ENCODE measurements at places on chromosomes 7 and 10.

DNA sequence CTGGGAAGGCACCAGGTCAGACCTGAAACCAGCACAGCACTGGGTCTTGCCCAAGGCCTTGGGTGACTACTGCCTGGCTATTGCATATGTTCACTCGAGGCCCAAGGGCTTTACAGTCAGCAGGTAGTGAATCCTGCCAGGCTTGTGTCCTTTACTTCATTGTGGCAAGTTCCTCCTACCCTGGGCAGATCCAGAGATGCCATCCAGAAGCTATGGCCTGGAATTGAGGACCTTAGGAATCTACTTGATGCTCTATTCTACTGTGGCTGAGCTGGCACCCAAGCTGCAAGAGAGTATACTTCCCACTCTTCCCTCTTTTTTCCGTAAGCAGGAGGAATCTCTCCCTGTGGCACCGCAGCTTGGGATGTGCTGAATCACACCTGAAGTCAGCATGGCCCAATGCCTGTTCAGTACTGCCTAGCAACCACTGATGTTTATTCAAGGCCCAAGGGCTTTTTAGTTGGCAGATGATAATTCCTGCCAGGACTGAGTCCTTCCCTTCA is 246.7 kb upstream of the CTBP2 start:
- peak; percentile 4 for DNase-seq

- DNase-seq: no peak
These were observed 24.6 kb upstream of the AKR1B10 start for GRCh38 chr7:134502463-134503371.

DNA sequence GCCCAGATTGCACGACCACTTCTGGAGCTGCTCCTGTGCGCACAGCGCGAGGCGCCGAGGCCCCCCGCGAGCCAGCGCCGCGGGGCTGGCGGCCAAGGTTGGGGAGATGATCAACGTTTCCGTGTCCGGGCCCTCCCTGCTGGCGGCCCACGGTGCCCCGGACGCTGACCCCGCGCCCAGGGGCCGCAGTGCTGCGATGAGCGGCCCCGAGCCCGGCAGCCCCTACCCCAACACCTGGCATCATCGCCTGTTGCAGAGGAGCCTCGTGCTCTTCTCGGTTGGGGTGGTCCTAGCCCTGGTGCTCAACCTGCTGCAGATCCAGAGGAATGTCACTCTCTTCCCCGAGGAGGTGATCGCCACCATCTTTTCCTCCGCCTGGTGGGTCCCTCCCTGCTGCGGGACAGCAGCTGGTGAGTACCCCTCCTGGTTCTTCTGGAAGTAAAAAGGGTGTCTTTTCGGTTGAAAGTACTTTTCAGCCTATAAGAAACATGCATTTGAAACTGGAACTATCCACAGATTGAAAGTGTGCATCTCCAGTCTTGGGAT is 683 bp downstream of the INSIG1 start:
- DNase-seq: no peak

DNA sequence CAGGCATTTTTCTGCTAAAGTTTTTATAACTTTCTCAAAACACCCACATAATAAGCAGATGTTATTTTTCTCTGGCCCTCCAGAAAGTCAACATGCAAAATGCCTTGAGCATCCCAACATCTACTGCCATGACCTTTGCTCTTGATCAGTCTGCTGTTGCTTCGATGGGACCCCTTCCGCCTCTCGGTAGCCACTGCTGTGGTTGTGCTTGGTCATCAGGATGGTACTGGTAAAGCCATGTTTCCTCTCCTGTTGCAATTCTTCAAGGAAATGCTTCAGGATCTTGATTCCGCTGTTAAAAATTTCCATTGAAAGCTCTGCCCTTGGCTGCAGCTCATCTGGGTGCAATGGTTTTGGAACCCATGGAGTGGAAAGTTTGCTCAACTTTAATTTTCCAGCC is 533.0 kb downstream of the DNAJB6 start:
- DNase-seq: no peak

DNA sequence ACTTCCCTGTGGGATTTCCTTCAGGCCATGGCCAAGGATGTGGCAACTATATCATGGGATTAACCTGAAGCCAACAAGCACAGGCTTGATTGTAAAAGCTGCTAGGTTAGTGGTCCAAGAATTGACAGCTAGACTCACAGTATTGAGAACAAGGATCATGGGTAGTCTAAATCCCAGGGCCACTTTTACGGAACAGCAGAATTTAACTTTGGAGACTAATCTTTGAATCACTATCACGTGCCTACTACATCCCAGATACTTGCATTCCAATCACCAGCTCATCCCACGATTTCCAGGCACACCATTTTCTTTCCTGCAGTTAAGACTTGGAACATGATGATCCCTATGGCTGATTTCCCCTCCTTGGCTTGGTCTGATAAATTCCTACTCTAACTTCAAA is 65.6 kb upstream of the ADO start:
- peak; percentile 27 for DNase-seq

DNA sequence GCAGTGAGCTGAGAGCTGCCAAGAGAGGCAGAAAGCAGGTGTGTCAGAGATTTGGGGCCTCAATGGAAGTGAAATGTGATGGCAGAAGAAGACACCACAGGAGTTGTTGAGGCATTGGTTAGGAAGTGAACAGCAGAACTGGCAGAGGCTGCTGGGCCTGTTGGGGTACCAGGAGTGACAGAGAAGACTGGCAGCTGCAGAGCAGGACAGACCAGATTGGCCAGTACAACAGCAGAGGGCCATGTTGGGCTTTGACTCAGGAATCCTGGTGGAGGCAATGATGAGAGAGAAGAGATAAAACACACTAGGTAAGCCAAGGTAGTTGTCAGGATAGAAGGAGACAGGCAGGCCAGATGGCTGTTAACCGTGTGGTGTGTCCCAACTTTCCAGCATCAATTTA is 19.9 kb upstream of the HERPUD2 start:
- no peak for DNase-seq

DNA sequence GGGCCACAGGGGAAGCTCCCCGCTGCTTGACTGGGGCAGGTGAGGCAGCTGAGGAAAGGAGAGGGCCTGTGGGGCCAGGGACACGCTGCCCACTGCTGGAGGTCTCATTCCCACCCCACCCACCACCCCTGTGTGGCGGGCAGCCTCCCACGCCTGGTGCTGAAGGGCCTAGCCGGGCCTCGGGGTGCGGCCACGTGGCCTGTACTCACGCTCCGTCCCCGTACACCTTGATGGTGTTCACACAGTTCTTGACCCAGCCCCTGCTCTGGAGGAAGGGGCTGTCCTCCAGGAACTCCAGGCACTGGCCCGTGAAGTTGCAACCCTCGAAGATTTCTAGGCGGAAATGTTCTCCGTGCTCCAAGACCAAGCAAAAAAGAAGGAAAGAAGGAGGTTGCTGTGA is 4.0 kb downstream of the CRYGN start:
- DNase-seq: no peak

DNA sequence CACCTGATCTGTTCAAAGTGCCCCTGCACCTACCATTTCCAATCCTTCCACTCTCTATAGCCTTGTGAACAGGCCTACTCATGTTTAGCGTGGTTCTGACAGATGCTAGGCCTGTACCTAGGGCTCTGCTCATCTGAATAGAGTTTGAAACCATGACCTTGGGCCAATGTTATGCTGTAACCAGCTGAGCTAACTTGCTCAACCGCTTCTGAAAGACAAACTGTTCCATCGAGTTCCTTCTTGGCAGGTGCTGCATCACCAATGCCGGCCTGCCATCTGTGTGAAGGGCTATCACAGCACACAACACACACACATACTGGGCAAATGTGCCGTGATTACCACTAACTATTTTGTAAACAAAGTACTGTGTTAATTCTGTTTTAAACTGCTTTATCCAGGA is 419.0 kb upstream of the GALNT17 start:
- no peak for DNase-seq

DNA sequence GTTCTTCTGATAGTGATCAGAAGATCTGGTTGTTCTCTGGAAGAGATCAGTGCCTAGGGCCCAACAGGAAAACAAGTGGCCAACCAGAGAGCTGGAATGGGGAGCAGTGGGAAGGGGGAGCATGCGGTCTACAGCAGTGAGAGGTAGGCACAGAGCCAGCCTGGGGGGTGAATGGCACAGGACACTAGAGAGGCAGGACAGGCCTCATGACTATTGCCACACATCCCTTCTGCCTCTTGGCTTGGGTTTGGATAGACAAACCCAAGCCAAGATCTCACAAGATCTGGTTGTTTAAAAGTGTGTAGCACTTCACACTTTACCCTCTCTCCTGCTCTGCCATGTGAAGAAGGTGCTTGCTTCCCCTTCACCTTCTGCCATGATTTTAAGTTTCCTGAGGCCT is 224.4 kb downstream of the ARHGAP12 start:
- no peak for DNase-seq

- DNase-seq: no peak
These were observed 1.9 kb downstream of the AGBL3 start for GRCh38 chr7:134988161-134988560.

DNA sequence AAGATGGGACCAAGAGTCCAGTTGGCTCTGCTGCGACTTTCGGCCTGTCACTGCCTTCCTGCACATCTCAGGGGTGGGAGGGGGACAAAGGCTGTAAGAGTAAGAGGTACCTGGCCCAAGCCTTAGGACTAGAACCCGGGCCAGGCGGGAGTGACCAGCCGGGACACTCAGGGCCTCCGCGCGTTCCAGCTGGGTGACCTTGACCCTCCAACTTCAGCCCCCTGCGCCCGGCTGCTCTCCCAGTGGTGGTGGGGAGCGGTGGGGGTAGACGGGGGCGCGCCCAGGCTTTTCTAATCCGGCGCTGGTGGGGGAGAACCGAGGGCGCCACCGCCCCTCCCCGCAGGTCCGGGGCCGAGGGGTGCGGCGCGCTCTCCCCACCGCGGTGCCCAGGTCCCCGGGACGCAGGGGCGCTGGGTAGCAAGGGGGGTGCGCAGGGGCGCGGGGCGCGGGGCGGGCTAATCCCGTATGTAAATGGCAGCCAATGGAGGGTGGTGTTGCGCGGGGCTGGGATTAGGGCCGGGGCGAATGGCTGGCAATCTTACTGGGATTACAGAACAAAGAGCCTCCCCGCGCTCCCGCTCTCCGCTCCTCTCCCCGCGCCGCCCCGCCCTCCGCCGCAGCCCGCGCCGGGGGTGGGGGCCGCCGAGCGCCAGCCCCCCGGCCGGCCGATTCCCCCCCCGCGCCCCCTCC is at the start of gene GTF2IRD1:
Gene GTF2IRD1, plus strand, starts transcription at position 585 of the 690 bp plus-strand sequence. CDS start 54,175 bp downstream, outside the sequence.
- DNase-seq: no peak

GRCh38 chr7:101795461-101795860 is 22.0 kb upstream of the CUX1 start:
- no peak for DNase-seq

DNA sequence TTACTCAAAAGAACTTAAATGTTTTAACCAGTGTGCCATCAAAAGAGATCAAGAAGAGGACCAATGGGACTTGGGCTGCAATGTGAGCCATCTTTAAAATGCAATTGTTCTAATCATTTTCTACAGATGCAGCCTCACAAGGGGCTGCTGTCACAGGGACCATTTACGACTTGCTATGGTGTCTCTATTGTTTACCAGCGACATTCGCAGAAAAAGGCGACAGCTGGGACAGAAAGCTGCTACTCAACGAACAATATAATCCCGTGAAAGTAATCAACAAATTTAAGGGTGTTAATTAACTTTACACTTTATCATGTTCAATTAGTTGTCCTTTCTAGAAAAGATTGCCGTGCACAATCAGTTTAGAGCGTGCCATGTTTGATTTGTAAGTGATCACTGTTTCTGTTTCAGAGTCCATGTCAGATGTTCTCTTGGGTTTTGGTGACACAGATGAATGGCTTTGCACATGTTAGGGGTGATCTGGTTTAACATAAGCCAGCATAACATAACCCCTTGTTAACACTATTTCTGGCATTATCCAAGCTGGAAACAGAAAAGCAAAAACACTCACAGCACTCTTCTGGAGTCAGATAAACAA is 110.8 kb downstream of the HIBADH start:
- no peak for DNase-seq

DNA sequence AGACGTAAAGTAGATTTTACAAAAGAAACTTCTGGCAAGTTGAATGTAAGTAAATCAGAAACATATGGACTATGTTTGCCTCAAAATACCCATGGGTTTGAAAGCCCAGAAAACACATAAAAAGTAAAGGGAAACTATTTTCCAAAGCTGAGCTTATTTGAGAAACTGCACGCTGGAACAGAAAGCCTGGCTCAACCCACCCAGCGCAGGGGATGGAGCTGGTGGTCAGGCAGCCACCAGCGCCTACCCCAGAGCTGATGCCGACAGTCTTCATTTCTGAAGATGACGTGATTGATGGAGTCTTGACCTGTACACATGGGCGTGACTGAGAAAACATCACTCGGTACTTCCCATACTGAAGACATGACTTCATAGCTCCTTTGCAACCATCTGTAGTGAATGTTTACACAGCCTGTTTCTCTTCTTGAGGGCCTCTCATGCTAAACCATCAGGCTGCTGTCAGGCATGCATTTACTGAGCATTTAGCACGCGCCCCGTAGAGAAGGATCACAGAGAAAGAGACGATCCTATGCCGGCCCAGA is 232.6 kb upstream of the AUTS2 start:
- DNase-seq: peak; percentile 73

DNA sequence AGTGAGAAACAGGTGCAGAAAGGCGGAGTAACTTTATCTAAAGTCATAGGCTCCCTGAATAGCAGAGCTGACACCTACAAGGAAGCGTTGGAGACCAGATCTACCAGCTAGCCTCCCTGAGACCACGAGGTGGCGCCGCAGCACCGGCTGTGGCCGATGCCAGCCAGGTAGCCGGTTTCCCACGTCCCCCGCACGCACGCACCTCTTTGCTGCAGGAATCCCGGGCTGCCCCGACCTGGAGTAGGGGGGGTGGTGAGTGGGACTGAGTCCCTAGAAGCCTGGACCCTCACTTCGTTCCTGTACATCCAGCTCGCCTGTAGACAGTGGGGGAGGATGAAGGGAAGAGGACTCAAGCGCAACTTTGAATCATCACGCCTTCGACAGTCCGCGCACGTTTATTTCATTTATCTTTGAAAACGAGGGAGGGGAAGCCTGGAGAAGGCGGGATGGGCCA is 3.7 kb downstream of the ELOVL3 start:
- no peak for DNase-seq

DNA sequence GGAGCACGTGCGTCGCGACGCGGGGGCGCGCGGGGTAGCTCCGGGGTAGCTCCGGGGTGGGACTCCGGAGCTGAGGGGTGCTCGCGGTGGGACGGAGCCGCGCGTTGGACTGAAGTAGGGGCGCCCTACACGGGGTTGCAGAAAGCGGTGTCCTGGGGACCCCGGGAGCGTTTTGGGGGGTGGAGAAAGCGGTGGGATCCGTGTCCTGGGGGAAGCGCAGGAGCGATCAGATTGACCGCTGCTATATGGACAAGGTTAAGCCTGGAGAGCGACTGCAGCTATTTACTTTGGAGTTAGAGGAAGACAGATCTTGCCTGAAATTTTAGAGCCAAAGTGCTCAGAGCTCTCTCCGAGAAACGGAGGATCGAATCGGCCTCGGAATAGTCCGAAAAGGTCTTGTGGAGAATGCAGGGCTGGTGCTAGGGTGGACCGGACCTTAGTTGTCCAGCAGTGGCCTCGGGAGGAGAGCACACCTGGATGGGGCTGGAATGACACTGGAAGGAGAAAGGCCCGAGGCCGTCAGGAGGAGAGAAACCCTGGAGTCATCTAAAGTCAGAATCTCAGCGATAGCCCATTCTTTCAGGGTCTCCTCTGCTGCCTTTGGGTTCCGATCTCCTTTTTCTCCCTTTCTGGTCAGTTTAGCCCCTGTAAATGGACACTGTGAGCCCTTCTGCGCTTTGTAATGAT is 564 bp downstream of the PDSS1 start:
- no peak for DNase-seq

All from GM04503 (cell line).